Kidney tubule cell (primary cell): ENCODE measurements at places on chromosomes 3 and 15.
A peak's percentile ranks its signal among the peaks of the same experiment; 100 is the strongest.

DNA sequence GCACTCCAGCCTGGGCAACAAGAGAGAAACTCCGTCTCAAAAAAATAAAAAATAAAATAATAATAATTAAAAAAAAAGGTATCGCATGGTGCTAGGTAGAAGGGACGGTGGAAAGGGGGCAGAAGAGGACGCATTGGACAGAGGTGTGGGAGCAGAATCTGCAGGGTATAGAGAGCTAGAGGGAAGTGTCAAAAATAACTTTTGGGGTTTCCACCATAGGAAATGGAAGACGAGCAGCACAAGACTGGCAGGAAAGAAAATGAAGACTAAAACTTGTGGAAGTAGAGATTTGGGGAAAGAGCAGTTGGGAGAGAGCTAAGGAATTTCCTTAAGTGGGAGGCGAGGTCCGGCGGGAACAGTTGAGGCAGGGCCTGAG, 585 bp upstream of the MKRN2 start:
- DNase-seq, result no peak

DNA sequence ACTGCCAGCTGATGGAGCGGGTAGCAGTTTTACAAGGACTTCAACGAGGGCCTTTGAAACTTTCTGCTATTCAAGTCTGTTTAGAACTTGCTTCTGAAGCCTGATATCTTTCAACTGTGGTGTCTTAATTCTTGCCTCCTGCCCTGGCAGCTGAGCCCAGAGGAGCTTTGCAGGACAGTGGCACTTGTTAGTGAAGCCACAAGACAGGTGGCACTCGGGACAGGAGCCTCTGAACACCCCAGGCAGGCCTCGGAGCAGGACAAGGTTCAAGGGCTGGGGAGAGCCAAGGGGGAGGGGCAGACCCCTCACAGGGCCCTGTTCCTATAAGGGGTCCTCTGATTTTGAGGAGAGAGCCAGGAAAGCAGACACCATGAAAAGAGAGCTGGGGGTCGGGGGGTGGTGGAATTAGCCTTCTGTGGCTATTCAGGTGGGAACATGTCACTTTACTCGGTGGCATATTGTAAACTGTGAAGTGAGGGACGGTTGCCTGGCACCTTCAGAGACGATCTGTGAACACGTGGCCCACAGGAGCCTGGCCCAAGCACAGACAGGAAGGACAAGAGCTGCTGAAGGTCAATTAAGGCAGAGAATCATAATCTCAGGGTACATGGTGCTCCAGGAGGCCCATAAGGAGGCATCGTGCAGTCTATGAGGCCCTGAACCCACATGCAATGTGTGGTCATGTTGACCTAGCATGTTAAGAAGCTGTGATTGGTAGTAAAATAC, 30.1 kb upstream of the KY start:
- no peak for DNase-seq

- peak; percentile 47 for DNase-seq
These were observed 476 bp downstream of the IP6K2 start for GRCh38 chr3:48716508-48716981.

GRCh38 chr3:11757441-11757875, 89.2 kb downstream of the TAMM41 start:
- DNase-seq, result no peak

DNA sequence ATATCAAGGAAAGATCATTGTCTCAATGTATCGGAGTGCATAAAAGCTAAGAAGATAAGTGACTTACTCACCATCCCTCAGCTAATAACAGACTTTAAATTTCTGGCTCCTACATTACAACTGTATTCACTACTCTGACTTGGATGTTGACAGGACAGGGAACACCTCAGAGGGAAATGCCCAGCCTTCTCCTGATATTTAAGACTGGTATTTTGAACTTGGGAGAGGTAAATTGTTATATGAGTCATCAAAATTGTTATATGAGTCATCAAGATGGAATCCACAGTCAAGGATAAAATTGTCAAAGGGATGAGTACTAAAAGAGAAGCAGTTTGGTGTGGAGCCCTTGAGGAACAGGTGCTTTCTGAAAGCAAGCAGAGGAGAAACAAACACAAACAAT, 961.4 kb downstream of the VGLL3 start:
- DNase-seq, result peak; percentile 79

DNA sequence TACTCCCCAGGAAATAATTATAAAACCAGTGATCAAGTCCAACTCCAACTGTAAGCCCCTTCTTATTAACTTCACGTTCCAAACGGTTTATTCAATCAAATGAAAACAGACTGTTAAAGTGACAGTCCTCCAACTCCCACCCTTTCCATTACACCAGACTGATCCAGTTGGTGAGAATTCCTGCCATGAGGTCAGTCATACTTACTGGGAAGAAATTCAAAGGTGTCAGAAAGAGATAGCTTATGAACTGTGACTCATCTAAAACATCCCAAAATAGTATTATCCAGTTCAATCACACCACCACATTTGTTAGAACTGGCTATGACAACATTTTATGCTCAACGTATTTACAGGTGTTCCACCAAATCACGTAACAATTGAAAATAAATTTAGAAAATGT, 19.5 kb downstream of the SMARCC1 start:
- DNase-seq, result peak; percentile 33

GRCh38 chr3:179149406-179149867, 1.3 kb downstream of the PIK3CA start:
- DNase-seq, result peak; percentile 63

DNA sequence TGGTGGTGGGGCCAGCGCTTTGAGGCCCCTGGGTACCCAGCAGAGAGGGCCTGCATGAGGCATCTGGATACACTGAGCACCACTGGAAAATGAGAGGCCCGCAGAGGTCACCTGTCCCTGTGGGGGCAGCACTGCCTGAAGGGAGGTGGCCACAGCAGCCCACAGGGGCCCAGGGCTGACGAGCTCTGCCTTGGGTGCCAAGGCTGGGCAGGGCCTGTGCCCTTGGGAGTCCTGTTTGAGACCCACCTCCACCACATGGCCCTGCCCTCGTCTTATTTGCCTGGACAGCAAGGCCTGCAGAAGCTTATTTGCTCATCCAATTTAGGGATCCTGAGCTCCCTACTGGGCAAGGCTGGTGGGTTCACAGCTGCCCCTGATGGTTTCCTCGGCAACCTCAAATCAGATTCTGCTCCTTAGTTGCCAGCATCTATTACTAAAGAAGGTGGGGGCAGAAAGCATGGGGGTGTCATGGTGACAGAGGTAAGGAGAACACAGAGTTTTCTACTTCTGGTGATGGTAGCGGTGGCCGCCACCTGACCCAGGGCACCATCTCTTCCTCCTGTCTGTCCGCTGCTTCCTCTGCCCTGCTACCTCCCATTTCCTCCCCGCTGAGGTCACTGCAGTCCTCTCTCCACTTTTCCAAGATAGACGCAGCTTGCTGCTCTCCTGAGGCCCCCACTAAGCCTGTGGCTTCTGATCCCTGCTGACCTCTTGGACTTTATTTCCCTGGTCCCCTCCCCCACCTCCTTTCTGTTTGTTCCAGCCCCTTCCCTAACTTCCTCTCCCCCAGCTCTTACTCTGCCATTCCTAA, 62.9 kb downstream of the HMCES start:
- no peak for DNase-seq

DNA sequence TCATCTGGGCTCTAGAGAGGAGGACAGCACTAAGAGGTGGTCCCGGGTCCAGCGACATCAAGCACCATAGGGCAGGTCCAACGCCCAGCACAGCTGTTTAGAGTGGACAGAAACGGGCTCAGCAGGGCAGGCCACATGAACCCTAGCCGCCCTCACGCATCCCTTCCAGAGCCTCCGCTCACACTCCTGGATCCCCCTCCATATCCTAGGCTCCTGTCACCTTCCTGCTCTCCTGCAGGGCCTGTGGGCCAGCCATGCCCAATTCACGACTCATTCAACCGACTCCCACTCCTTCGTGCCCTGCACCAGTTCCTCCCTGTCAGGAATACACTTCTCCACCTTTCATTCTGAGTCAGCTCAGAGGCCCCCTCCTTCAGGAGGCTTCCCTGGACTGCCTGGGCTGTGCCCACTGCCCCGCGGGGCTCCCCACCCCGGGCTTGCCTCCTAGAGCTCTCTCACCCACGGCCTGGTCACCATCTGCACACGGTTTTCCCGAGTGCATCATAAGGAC, 90.2 kb downstream of the LINGO1 start:
- peak; percentile 85 for DNase-seq

DNA sequence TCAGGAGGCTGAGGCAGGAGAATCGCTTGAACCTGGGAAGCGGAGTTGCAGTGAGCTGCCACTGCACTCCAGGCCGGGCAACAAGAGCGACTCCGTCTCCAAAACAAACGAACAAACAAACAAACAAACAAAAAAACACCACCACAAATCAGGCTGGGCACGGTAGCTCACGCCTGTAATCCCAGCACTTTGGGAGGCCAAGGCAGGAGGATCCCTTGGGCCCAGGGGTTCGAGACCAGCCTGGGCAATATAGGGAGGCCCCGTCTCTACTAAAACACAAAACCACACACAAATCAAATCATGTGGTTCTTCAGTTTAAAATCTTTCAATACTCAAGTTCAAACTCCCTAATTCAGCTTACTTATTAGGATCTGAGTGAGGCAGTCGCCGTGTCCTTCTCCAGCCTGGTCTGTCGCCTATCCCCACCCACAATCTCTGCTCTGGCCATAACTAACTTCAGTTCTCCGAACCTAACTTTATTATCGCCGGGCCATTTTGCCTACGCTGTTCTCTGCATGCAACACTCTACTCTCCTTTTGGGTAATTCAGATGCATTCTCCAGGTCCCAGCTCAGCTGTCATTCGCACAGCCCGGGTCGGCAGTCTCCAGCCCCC, 660 bp upstream of the RTF1 start:
- no peak for DNase-seq

DNA sequence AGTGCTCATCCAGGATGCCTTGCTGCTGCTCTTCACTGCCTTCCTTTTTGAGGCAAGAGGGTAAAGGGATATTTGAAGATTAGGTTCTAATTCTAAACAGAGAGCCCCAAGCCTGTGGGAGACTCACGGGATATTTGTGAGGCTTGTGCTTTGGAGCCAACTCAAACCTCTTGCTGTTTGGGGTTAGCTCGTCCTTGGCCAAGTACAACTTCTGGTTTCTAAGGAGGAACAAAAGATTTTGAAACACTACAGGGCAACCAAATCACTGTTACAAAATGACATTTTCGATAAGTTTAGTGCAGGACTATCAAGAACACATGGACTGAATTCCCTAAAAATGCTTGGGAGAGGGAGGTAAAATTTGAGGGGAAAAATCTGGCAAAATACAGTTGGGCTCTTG, 190.2 kb downstream of the RORA start:
- no peak for DNase-seq

- peak; percentile 46 for DNase-seq
These were observed 10.3 kb upstream of the KIF7 start for GRCh38 chr15:89665449-89666181.

- DNase-seq, result no peak
These were observed 265.2 kb upstream of the PROK2 start for GRCh38 chr3:72050048-72050632.

DNA sequence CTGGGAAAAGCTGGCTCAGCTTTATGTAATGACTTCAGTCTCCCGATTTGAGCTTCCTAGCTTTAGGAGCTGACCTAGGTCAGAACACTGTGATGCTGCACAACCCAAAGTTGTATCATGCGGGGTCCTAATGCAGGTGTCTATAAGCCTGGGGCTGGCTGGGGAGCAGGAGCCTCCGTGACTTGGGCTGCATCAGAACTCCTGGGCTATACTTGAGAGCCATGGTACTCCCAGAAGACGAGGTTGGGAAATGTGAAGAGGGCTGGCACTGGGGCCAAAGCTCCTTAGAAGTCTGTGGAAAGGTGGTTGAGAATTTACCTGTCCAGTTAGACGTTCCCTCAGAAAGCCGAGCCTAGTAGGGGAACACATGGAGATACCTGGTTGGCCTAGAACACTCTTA, 57.0 kb downstream of the BSN start:
- DNase-seq, result no peak

- no peak for DNase-seq
These were observed 1053.5 kb downstream of the SI start for GRCh38 chr3:164024786-164025185.

- no peak for DNase-seq
These were observed 49.5 kb upstream of the NR2E3 start for GRCh38 chr15:71760852-71761251.

DNA sequence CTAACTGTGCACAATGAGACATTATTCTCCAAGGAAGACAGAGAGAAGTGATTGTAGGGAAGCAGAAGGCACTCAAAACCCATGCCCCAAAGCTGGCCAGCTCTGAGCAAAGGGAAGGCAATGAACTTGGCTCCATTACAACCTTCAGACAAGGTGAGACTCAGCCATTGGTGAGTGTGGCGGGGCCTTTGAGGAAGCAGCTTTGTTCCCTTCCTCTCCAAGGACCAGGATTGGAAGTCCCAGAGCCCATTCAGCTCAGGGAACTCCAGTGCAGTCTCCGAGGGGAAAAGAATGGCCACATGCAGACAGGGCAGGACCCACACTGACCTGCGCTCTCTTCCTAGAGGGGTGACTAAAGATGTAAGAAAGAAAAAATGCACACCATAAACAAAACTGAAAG, 23.1 kb downstream of the HEG1 start:
- no peak for DNase-seq

GRCh38 chr15:32844118-32844711, 126.4 kb downstream of the GREM1 start:
- peak; percentile 47 for DNase-seq

- no peak for DNase-seq
These were observed 75.9 kb downstream of the TNIK start for GRCh38 chr3:171384101-171384891.

DNA sequence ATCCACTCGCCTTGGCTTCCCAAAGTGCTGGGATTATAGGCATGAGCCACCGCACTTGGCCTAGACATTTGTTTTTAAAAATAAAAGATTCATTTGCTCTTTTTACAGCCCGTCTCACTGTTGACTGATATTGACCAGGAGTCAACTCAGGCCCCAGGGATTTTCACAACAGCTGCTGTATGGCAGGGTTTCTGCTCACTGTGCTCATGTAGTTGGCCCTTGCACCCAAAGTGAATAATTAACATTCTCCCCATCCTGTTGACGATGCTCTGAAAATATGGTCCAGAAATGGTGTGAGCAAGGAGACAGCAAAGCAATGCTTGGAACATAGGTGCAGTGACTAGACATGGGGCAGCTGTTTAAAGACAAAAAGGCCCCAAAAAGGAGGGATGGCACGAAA, 2.9 kb upstream of the CCR5 start:
- no peak for DNase-seq

- DNase-seq, result no peak
These were observed 5.9 kb downstream of the EIF2AK4 start for GRCh38 chr15:39939487-39940452.

GRCh38 chr3:131701153-131701770, 198.5 kb upstream of the MRPL3 start:
- no peak for DNase-seq
